ENCODE measurements at places on chromosomes 11 and 22. TPM values are rescaled to one million over a fixed set of nuclear protein-coding genes. Genes with fewer than 3 reads are reported as not detected.

GRCh38 chr22:37965940-37966664, 12.6 kb downstream of the POLR2F start:
- peaks cover 53% of the 10 kb centered on the region for H3K36me3 ChIP-seq
- no peak for DNase-seq
- no peak overlapping the region for H3K4me3 ChIP-seq
- H3K4me1 ChIP-seq, result peaks cover 16% of the 10 kb centered on the region

- H3K27ac ChIP-seq, result no peak overlapping the region
- H3K36me3 ChIP-seq, result peaks cover 57% of the 10 kb centered on the region
- no peak for DNase-seq
- H3K4me3 ChIP-seq, result no peak overlapping the region
- no peaks in the 10 kb centered on the region for H3K27me3 ChIP-seq
Measured at GRCh38 chr22:41532908-41533825, 11.1 kb downstream of the POLR3H start.

- no peaks in the 10 kb centered on the region for H3K36me3 ChIP-seq
- no peak overlapping the region for H3K4me3 ChIP-seq
- H3K4me1 ChIP-seq, result no peaks in the 10 kb centered on the region
- H3K27ac ChIP-seq, result no peak overlapping the region
Measured at GRCh38 chr11:32121012-32121411, 30.1 kb downstream of the RCN1 start.

DNA sequence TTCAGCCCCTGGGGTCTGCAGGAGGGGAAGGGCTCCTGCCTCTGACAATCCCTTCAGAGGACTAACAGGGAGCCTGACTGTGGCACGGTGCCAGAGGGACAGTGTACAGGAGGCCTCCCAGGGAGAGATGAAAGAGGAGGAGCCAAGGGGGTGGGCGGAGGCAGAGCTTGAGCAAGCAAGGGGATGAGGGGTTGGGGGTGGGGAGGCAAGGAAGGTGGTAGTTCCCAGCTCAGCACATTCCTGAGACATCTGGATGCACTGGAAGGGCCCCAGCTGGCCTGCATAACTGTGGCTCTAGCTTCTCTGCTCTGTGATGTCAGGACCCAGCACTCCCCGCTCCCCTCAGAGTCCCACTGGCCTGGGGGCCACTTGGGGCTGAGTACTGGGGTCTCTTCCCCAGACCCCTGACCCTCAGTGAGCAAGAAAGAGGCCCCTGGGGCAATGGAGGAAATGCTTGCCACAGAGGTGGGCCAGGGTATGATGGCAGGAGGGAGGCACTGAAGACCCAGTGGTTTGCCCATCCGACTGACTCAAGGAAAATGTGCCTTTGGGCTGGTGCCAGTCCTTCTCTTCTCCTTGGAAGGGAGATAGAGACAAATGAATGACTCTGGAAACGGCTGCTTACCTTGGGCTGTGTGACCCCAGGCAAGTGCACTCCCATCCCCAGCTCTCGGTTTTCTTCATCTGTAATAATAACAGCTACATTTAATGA, 13.3 kb downstream of the CREB3L1 start:
- H3K4me1 ChIP-seq, result peaks cover 52% of the 10 kb centered on the region
- no peak overlapping the region for H3K27ac ChIP-seq
- peak; percentile 96 for DNase-seq
- no peaks in the 10 kb centered on the region for H3K36me3 ChIP-seq
- H3K27me3 ChIP-seq, result no peaks in the 10 kb centered on the region
- no peak overlapping the region for H3K4me3 ChIP-seq

- peaks cover 18% of the 10 kb centered on the region for H3K4me1 ChIP-seq
- H3K36me3 ChIP-seq, result no peaks in the 10 kb centered on the region
- no peak for DNase-seq
- no peak overlapping the region for H3K4me3 ChIP-seq
Measured at GRCh38 chr11:70180906-70181305, 22.2 kb upstream of the FADD start.

Gene VWA5A
- 25.2 TPM for total RNA-seq

Gene NXPE4
- total RNA-seq, result not detected

Gene NAALAD2
- not detected for total RNA-seq

Data from suprapubic skin (tissue), 4 donors.